ENCODE measurements at places on chromosomes 2 and 18.
A peak's percentile ranks its signal among the peaks of the same experiment; 100 is the strongest.

DNA sequence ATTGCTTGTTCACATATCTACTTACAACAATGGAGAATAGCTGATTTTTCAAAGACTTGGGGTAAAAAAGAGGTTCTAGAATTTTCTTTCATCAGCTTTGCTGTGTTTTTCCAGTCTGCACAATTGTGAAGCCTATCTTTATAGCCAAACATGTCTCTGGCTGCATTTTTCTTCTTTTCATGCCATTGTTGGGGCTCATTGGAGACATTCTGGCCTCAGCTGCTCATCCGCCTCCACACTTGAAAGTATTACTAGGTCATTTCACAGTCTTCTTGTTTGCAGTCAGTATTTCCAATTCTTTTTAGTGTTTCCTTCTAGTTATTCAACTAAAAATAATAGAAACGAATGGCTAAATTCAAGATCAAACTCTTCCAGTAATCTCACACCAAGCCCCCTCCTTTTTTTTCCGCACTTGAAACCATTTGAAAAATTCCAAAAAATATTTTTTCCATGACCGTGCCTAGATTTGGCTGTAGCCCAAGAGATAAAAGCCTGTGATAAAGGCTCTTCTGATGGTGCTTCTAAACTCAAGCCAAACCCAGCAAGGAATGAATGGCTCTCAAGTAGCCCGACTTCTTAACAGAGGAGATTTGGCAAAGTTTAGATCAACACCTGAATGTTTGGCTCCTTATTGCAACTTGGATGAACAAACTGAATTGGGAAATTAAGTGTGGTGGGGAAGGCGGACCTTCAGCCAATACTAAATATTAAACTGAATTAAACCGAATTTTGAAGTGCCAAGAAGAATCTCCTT lies 103.4 kb downstream of the NRP2 start:
- DNase-seq: no peak

GRCh38 chr2:64298161-64298560 lies 153.9 kb upstream of the PELI1 start:
- no peak for DNase-seq

DNA sequence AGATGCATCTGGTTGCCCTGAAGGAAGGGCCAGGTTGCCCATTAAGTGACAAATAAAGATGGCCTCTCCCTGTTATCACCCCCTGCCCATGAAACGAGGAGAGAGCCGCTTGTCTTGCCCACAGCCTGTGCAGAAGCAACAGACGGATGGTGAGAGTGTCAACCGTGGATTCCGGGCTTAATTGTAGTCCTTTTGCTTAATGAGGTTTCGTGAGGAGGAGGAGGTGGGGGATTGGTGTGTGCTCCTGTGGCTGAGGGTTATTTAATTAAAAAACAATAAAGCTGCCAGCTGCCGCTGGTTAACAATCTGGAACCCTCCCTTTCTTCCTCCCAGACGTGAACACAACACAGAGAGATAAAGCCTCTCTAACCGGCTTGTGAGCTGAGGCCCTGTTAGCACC lies 188.0 kb upstream of the PARD3B start:
- no peak for DNase-seq

DNA sequence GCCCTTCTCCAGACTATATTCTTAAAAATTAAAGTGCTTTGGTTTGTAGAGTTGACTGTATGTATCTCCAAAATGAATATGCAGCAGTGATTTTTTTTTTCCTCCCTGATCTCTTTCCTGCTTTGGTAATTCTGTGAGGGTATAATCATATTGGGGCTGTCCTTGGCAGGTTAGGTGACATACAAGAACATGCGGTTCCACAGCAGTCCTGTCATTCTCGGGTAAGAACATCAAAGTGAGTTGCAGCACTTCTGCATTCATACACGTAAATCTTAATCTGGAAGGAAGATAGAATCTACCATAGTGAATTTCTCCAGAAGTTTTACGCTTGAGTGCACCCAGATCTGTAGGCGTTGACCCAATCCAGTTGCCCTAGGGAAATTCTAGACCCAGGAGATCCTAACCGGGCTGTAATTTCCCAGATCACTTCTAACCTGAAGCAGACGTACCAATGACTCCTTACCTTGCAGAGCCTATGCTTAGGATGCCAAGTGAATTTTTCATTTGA lies 109.4 kb downstream of the PRPF40A start:
- DNase-seq: no peak

- DNase-seq: no peak
These were observed 26.3 kb downstream of the CNGA3 start for GRCh38 chr2:98372579-98372978.

GRCh38 chr2:119066272-119066804 lies 92.2 kb downstream of the C1QL2 start:
- no peak for DNase-seq

GRCh38 chr2:8794923-8795825 lies 42.2 kb downstream of the KIDINS220 start:
- no peak for DNase-seq

DNA sequence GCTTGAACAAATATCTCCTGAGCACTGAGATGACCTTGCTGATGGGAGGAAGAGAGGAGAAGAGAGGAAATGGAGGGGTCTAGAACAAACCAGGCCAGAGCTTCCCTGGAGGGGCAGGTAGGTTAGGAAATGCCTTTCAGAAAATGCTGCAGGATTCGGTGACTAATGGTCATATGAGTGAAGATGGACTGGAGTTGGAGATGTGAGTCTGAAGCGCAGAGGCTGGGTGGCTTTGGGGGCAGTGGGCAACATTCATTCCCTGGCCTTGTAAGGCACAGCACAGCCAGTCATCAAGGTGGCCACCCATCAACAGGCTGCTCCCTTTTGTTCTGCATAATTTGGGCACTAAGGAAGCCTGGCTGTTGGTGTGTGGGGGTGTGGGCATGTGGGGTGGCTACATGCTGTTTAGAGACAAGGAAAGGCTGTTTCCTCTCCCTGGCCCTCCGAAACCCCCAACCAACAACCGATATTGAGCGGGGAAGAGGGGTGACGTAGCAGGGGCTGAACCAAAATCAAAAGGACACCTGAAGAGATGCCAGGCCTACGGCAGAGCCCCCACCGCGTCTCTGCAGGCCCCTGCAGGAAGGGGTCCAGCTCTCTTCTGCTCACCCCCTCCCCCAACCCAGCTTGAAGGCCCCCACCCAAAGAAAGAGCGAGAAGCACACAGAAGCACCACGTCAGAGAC lies 1.5 kb downstream of the SLC30A3 start:
- DNase-seq: no peak

- no peak for DNase-seq
These were observed 8.5 kb upstream of the ATP8B1 start for GRCh38 chr18:57811477-57812125.

DNA sequence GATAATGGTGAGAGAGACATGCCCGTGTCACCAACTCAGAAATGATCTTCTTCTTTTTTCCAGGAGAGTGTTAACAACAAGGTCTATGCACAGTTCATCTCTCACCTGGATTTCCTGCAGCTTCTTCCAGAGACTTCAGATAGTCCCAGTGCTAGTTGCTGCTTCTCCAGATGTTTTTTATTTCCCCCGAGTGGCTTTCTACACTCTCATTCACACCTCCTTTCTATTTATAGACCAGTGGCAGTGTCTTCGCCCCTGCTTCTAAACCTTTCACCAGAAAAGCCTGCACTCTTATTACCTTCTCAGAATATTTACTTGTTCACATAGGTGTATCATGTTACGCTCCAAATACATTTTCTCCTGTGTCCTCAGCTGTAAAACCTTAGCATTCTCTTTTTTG lies 558.8 kb upstream of the CHAC2 start:
- peak; percentile 15 for DNase-seq

- peak; percentile 65 for DNase-seq
These were observed 14.9 kb upstream of the CNNM3 start for GRCh38 chr2:96801005-96801785.

DNA sequence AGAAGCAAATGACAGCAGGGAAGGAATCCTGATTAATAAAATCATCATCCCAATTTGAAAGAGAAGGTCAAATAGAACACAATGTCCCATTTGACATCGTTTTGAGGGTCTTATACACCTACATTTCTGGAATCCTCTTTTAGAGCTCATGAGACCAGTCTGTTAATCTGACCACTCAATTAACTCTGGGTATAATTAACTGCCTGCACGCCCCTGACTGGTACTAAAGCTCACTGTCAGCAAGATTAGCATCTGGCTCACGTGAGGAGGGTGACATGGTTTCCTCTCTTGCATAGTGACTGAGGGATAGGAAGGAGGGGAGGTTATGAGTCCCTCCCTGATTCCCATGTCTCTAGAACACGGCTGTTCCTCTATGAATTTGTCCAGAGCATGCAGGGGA lies 124.3 kb downstream of the ICOS start:
- no peak for DNase-seq

DNA sequence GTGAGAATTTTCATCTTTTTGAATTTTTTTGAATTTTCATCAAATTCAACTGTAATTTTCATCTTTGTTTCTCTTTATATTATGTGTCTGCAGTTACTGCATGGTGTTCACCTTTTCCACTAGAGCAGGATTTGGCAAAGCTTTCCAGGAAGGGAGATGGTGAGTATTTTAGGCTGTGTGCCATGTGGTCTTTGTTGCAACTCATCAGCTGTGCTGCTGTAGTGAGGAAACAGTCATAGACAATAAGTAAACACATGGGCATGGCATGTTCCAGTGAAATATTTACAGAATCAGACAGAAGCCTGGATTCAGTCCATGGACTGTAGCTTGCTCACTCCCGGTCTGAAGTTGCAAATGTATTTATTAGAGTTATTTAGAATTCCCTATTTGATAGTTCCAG lies 120.4 kb downstream of the DCDC2C start:
- DNase-seq: no peak

- DNase-seq: no peak
These were observed 17.5 kb downstream of the MYO5B start for GRCh38 chr18:50177294-50177992.

GRCh38 chr2:205807229-205807628 lies 124.9 kb downstream of the NRP2 start:
- DNase-seq: no peak

GRCh38 chr18:67935638-67936037 lies 419.1 kb upstream of the DSEL start:
- no peak for DNase-seq

GRCh38 chr2:182911813-182912517 lies 45.5 kb upstream of the FRZB start:
- no peak for DNase-seq

DNA sequence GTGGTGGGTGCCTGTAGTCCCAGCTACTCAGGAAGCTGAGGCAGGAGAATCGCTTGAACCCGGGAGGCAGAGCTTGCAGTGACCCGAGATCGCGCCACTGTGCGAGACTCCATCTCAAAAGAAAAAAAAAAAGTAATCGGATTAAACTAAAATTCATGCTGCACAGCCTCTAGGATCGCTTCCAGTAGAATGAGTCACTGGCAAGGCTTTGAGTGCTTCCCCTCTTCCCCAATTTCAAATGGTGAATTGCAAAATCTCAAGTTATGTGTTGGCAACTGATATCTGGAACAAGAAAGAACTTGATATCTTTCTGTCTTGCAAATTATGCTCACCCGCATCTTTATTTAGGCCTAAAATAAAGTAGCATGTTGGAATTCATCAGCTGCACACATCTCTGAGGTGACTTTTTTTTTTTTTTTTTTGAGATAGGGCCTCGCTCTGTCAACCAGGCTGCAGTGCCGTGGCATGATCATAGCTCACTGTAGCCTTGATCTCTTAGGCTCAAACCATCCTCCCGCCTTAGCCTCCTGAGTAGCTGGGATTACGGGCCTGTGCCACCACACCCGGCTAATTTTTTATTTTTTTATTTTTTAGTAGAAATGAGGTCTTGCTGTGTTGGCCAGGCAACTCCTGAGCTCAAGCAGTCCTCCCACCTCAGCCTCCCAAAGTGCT lies 12.7 kb downstream of the TTC39C start:
- peak; percentile 38 for DNase-seq

DNA sequence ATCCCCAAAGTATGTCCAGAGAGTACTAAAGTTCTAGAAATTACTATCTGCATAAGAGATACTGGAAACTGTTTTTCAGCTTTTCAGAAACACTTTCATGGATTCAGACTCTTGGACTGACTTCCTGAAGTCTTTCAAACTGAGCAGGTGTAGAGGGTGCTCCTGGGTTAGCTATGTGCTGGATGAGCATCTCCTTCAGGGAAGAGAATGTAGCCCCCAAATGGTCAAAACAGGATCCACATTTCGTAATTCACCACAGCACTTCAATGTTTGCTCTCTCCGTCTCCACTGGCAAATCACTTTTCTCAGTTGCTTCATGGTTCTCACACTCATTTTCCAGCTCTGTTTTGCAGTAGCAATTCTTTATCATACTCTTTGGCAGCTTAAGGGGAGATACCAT lies 23.2 kb upstream of the SATB2 start:
- no peak for DNase-seq

DNA sequence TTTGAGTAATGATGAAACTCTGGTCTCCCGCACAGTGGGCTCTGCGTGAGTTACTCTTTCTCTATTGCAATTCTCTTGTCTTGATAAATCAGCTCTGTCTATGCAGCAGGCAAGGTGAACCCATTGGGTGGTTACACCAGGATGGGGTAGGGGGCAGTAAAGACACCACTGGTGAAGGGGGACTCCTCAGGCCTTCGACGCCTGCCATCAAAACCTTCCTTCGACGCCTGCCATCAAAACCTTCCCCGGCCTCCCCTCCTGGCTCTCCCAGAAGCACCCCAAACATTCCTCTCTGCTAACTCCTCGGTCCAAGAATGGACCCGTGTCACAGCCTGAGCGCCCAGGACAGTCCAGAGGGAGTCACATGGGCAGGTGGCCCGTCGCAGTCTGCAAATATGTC lies 4.8 kb upstream of the STARD7 start:
- DNase-seq: no peak

DNA sequence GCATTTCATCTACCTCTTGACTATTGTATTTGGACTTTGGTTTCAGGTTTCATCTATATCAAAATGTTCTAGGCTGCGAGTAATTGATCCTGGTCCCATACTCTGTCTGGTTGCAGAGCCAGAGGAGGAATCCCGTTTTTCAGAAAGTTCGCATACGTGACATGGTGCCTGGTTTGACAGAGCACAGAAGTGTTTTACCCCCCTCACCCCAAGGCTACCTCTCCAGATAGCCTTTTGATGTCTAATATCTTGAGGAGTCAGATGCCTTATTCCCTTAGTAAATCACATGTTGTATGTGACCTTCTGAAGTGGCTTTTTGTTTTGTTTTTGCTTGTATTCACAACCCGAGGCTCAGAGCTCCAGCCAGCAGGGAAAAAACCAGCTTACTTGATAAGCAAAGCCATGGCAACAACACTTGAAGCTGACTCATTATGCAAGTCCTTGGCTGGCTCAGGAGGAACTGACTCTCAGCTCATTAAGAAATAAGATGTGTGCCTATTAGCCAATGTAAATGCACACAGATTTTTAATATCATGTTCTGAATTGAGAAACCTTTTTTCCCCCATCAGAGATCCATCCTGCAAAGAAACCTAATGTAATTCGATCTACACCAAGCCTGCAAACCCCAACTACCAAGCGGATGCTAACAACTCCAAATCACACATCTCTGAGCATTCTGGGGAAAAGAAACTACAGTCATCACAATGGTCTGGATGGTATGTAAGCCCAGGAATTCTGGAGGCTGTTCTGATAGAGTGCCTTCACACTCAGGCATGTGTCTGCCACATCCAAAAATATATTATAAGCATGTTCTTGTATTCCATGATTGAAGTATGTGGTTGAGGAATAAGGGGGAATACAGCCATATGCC lies 41.4 kb downstream of the OXER1 start:
- no peak for DNase-seq

- no peak for DNase-seq
These were observed 5.8 kb upstream of the PEX13 start for GRCh38 chr2:61011678-61012077.

All from hindlimb muscle (tissue), 1 donor.